Stimulated activated CD4-positive, alpha-beta T cell treated with anti-CD3 and anti-CD28 coated beads, Interleukin-4, amount 100 ng/mL, for 1 hour (primary cell): ENCODE measurements at places on chromosomes 4 and X.

GRCh38 chr4:4685810-4686795, 144.3 kb upstream of the STX18 start:
- no peak for DNase-seq

GRCh38 chr4:80361329-80361900, 25.9 kb downstream of the CFAP299 start:
- DNase-seq, result no peak

GRCh38 chr4:119679251-119679650, 50.6 kb upstream of the PDE5A start:
- DNase-seq, result no peak

- no peak for DNase-seq
Measured at GRCh38 chr4:101421386-101421785, 74.1 kb upstream of the PPP3CA start.

- no peak for DNase-seq
Measured at GRCh38 chr4:61501812-61502211, 301.7 kb downstream of the ADGRL3 start.

- no peak for DNase-seq
Measured at GRCh38 chr4:148448141-148448540, 5.9 kb upstream of the NR3C2 start.

DNA sequence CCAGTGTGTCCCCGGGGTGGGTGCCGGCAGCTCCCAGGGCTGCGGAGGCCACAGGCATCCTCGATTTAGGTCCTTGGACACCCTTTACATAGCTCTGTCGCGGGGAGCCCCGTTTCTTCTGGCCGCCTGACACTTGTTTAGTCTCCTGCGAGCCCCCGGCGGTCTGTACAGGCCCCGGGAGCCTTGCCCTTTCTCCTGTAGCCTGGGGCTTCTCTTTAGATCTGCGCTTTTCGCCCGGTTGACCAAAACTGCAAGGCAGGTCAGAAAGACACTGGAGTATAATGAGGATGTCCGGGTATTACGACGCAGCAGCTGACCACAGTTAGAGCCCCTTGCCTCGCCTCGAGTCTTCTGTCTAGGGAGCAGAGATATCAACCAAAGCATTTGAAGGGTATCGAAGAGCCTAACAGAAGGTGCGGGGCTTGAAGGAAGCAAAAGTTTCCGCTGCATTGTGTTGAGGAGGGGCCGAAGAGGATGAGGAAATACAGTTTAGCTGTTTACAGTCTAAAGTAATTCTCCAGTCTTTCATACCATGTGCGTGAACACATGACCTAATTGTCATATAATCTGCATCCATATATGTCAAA, 479 bp downstream of the BRCC3 start:
- DNase-seq, result no peak

- no peak for DNase-seq
Measured at GRCh38 chr4:56879996-56880395, 27.7 kb upstream of the REST start.

GRCh38 chr4:89101256-89102161, 9.8 kb upstream of the TIGD2 start:
- DNase-seq, result no peak

GRCh38 chr4:163251204-163251603, 81.2 kb downstream of the NPY1R start:
- no peak for DNase-seq
